T-helper 17 cell (primary cell): ENCODE measurements at places on chromosomes 5 and 9. TPM values are rescaled to one million over a fixed set of nuclear protein-coding genes. Genes with fewer than 3 reads are reported as not detected.

DMAC1 gene
- total RNA-seq, result 19.3 TPM

RASGRF2 gene
- total RNA-seq, result 21.3 TPM

CDC20B gene
- not detected for total RNA-seq

GRCh38 chr9:8802242-8802641 lies 1002.7 kb upstream of the DMAC1 start:
- no peak for DNase-seq

- DNase-seq, result no peak
Measured at GRCh38 chr5:65651144-65651543, 26.3 kb downstream of the SHLD3 start.

DNA sequence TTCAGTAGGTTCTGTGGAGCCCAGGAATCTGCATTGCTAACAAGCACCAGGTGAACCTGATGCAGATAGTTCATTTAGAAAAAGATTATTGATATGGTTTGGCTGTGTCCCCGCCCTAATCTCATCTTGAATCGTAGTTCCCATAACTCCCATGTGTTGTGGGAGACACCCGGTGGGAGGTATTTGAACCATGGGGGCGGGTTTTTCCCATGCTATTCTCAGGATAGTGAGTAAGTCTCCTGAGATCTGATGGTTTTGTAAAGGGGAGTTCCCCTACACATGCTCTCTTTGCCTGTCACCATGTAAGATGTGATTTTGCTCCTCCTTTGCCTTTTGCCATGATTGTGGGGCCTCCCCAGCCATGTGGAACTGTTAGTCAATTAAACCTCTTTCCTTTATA lies 212.0 kb downstream of the RAB3C start:
- no peak for DNase-seq

DNA sequence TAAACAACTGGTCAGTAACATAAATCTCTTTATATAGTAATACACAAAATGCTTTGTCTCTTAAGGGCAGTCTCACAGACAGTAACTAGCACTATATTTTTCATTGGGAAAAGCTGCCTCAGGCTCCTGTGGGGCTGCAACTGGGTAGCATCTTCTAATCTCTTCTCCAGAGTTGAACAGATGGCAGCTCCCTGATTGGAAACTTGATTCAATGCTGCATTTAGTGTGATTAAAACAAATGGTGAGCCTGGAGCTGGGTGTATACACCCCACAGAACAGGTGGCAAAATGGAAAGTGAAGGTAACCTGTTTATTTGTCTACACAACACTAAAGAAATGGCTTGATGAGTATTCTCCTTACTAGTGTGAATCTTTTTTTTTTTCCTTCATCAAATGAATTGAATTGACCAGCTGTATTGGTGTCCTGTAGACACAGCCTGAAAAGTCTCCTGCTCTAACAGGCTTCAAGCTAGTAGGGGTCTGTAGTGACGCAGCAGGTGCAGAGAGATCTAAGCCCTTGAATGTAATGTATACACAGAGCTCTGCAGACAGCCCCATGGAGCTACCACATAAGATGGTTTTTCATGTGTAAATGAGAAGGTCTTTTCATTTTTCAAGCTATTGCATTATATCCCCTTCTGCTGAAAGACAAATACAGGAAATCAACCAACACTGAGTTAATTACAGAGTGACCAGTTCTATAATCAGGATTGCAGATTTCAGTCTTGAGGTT lies 43.3 kb downstream of the IZUMO3 start:
- DNase-seq, result no peak

DNA sequence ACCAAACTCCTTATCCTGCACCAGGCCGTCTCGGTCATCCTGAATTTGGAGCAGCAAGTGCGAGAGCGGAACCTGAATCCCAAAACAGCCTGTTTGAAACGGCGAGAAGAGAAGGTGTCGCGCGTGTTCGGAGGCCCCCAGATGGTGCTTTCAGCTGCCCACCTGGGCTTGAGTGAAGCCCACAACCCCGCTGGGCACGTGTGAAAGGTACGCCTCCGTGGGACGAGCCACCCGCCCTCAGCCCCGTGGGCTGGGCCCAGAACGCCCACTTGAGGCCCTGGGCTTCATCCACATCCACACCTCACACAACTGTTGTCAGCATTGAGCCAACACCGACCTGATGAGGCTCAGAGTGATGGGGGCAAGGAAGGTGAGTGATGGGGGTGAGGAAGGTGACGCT lies 72.8 kb downstream of the INSL6 start:
- no peak for DNase-seq

- DNase-seq, result no peak
Measured at GRCh38 chr9:135297456-135298075, 182.0 kb upstream of the PPP1R26 start.

DNA sequence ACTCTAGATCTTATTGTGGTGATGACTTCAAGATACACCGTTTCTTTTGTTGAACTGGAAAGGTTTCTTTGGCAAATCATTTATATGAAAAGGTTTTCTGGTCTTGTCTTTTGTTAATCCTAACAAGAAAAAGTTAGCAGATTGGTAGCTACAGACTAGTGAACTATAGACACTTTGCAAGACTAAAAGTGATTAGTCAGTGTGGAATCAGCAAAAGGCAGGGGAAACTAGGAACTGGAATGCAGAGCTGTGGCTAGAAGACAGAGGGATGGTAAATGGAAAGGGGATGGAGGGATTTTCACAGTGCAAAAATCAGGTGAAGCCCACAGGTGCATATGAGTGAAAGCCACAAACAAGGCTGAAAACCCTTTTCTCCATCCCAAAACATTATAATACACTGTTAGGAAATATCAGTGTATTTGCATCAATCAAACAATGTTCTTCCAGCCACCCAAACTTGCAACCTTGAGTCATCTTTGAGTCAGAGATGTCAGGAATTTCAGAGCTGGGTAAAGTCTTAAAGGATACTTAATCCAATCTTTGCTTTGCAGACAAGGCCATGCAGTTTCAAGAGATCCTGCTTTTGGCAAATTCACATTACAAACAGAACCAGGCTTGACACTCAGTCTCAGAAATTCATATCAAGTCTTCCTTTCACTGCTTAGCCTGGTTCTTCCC lies 52.7 kb downstream of the PLK2 start:
- DNase-seq, result no peak

- DNase-seq, result no peak
Measured at GRCh38 chr9:82593501-82593900, 469.4 kb downstream of the RASEF start.

- no peak for DNase-seq
Measured at GRCh38 chr5:21594566-21594965, 1258.6 kb downstream of the CDH12 start.

- no peak for DNase-seq
Measured at GRCh38 chr9:87643778-87644570, 81.9 kb upstream of the CTSL start.

DNA sequence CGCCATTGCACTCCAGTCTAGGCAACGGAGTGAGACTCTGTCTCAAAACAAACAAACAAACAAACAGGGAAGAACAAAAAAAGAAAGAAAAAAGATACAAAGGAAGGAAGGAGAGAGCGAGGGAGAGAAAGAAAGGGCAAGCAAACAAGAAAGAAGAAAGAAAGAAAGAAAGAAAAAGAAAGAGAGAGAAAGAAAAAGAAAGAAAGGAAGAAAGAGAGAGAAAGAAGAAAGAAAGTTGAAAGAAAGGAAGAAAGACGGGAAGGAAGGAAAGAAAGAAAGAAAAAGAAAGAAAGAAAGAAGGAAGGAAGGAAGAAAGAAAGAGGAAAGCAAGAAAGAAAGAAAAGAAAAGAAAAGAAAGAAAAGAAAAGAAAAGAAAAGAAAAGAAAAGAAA lies 13.1 kb upstream of the ALDOB start:
- no peak for DNase-seq

GRCh38 chr9:134204041-134204440 lies 39.7 kb upstream of the RNU6ATAC start:
- no peak for DNase-seq

- no peak for DNase-seq
Measured at GRCh38 chr9:9045072-9045471, 1245.5 kb upstream of the DMAC1 start.
